Lung (tissue), 17 donors: ENCODE measurements at places on chromosomes 1 and 21.

- DNase-seq, result peak; percentile 14
Measured at GRCh38 chr1:220044678-220045355, 1.5 kb downstream of the EPRS1 start.

GRCh38 chr1:181936768-181937581 lies 124.5 kb downstream of the ZNF648 start:
- peak; percentile 79 for DNase-seq

DNA sequence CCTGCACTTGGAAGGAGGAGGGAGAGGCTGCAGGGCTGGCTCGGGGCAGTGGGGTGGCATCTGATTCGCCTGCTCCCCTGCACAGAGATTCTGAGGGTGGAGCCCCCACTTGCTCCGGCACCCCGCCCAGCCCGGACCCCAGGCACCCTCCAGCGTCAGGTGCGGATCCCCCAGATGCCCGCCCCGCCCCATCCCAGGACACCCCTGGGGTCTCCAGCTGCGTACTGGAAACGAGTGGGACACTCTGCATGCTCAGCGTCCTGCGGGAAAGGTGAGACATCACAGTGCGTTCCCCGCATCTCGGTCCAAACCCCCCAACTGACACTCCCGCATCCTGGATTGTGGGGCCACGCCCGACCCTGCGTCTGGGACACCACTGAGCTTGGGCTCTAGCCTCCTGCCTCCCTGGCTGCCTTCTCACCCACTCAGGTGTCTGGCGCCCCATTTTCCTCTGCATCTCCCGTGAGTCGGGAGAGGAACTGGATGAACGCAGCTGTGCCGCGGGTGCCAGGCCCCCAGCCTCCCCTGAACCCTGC lies 7.9 kb downstream of the ADAMTSL4 start:
- DNase-seq, result no peak

GRCh38 chr1:85611856-85612255 lies 31.3 kb downstream of the CCN1 start:
- DNase-seq, result peak; percentile 84

DNA sequence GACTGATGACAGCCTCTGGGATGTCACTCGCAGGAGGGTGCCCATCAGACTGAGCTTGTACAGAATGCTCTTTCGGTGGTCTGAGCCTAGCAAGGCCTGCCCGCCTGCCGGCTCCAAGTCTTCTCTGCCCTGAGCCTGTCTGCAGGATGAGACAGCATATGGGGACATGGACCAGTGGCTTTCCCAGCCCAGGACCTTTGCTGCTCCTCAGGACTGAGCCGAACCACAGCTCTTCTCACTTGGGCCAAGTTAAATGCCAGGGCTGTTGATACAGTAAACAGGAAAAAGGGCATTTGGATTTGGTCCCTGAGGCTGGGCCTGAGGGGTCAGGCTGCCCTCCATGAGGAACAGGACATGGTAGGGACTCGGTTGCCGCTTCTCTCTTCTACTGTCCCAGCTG lies 64.3 kb upstream of the EPS8L3 start:
- no peak for DNase-seq

DNA sequence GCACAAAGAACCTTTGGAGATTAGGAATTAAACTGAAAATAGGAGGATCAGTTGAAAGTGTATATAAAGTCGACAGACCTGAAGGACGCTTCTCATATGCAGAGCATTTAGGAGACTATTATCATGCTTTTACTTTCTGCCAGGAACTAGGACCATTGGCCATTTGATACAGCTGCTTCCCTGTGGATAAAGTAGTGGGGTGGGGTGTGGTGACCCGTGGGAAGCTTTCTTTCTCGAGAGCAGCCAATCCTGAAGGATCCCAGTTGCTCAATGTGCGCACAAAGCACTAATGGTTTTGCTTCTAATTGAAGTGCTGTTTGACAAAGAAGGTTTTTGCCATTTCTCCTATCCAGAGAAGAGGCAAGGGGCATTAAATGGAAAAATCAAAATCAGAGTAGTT lies 14.9 kb upstream of the CD55 start:
- DNase-seq, result no peak

GRCh38 chr1:93827128-93827527 lies 51.9 kb downstream of the DNTTIP2 start:
- DNase-seq, result no peak

DNA sequence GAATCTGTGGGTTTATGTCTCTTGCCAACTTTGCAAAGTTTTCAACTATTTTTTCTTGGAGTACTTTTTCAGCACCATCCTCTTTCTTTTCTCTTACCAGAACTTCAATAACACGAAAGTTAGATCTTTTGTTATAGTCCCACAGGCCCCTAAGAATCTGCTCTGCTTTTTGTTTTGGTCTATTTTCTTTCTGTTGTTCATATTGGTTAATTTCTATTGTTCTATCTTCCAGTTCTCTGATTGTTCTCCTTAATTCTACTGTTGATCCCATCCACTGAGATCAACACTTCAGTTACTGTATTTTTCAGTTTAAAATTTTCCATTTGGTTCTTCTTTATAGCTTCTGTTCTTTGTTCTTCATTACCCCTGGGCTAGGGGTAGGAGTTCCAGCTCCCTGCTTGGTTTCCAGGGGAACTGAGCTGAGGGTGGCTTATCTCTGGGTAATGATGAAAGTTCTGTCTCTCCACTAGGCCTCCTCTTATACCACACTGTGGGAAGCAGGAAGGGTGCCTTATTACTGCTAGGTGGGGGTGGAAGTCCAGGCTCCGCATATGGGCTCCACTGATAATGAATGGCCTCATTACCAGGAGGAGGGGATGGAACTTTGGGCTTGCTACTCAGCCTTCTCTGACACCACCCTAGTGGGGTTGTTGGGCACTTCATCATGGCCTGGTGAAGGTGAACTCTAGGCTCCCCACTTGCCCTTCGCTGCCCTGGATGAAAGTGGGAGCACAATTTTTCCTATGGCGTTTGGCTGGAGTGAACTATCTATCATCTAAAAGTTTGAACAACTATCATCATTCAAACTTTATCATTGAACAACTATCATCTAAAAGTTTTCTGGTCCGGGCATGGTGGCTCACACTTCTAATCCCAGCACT lies 39.3 kb downstream of the NAV1 start:
- no peak for DNase-seq

DNA sequence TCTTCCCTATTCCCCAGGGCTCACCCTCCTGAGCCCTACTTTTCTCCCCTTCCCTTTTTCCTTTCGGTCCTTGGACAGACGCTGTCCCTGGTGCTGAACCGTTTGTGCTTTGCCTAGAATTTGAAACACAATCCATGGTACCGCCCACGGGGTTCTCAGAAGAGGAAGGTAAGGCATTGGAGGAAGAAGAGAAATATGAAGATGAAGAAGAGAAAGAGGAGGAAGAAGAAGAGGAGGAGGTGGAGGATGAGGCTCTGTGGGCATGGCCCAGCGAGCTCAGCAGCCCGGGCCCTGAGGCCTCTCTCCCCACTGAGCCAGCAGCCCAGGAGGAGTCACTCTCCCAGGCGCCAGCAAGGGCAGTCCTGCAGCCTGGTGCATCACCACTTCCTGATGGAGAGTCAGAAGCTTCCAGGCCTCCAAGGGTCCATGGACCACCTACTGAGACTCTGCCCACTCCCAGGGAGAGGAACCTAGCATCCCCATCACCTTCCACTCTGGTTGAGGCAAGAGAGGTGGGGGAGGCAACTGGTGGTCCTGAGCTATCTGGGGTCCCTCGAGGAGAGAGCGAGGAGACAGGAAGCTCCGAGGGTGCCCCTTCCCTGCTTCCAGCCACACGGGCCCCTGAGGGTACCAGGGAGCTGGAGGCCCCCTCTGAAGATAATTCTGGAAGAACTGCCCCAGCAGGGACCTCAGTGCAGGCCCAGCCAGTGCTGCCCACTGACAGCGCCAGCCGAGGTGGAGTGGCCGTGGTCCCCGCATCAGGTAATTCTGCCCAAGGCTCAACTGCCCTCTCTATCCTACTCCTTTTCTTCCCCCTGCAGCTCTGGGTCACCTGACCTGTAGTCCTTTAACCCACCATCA lies 10.4 kb downstream of the BCAN start:
- DNase-seq, result peak; percentile 59

- peak; percentile 1 for DNase-seq
Measured at GRCh38 chr1:150322310-150322709, 977 bp downstream of the PRPF3 start.

DNA sequence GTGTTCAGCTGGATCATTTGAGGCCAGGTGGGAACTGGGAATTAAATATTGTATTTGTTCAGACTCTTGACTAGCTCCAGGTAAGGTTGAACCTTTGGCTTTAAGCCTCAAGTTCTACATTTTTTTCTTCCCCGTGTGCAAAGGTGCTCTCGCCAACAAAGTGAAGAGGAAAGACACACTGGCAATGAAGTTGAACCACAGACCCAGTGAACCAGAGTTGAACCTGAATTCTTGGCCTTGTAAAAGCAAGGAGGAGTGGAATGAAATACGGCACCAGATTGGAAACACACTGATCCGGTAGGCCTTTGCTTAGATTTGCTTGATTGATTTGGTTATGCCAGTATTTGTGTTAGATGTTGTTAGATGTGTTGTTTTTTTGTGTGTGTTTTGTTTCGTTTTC lies 25.5 kb upstream of the RCC1 start:
- DNase-seq, result no peak

GRCh38 chr1:31779687-31780086 lies 15.5 kb upstream of the ADGRB2 start:
- DNase-seq, result no peak

- no peak for DNase-seq
Measured at GRCh38 chr1:150972417-150972940, 2.2 kb downstream of the CERS2 start.

DNA sequence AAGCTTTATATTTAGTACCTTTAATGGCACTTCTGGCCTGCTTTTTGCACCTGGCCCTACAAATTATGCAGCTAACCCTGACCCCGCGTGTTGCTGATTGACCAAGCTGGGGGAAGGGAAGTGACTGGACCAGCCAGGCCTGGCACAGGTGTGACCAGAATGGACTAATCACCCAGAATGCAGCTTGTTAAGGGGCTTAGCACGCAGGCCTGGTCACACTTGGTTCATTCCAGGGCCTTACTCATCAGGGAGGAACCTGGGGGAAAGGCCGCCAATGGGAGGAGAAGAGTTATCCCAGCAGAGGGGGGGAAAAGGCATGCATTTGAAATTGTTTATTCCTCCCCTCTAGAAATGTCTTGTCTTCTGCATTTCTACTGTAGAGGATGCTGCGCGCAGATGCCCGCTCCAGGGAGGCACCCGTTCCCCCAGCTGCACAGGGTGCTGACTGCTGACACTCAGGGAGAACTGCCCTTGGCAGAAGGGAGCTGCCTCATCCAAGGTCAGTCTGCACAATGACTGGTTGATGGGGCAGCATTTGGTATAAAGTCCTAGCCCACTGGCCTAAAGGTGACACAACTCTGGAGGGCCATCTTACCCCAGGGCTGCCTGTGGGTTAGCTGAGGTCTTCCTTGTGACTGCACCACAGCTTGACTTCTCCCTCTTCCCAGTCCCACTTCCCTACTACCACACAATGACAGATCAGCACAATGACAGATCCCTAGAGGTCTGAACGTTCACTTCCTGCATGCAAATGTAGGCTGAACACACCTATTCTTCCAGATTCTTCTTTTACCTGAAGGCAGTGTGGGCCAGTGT lies 29.0 kb downstream of the DHCR24 start:
- DNase-seq, result no peak

DNA sequence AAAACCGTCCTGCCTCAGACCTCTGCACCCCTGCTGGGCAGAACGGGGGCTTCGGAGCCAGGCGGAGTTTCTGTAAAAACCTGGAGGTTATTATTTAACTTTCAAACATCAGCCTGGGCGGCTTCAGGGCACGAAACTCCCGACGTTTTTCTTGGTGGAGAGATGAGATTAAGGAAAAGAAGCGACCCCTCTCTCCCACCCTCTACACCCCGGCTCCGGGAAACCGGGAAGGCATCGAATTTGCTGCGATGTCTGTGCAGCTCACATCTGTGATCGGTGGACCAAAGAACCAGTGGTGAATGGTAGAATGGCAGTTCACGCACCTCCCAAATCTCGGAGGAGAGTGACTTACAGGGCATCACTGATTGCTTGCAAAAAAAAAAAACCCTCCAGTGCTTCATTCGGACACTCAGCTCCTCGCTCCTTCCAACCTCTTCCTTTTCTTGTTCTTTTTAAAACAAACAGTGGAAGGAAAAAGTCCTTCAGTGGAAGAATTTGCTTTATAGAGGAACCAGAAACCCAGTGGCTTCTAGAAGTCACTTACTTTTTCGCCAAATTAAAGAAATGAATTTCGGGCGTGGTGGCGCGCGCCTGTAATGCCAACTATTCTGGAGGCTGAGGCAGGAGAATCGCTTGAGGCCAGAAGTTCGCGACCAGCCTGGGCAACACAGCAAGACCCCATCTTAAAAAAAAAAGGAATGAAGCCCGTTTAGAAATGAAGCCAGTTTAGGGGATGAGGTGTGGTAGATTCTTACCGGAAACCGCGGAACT lies 884 bp downstream of the PHACTR4 start:
- no peak for DNase-seq

DNA sequence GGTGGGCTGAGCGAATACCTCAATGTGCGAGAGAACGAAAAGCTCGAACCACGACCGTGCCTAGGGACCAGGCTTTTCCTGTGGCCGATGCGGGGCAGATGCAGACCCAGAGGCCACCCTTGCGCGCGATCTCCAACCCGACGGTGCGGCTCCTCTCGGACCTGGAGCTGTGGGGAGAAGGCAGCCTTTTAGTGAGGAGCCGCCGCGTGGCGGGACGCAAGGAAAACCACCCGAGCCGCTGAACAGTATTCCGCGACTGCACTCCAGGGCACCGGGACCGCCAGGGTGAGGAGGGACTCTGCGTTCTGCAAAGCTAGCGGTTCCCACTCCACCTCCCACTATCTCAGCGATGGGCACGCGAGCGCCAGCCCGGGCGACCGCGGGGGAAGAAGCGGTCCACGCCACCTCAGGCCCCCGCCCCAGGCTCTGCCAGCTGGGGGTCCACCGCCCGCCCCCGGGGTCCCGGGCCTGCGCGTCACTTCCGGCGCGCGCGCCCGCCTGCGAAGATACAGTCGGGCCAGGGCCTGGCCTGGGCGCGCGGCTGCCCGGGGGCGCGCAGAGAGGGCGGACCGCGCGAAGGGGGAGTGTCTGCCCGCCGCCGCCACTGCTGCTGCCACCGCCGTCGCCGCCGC lies 66.5 kb upstream of the PRKACB start:
- peak; percentile 90 for DNase-seq

DNA sequence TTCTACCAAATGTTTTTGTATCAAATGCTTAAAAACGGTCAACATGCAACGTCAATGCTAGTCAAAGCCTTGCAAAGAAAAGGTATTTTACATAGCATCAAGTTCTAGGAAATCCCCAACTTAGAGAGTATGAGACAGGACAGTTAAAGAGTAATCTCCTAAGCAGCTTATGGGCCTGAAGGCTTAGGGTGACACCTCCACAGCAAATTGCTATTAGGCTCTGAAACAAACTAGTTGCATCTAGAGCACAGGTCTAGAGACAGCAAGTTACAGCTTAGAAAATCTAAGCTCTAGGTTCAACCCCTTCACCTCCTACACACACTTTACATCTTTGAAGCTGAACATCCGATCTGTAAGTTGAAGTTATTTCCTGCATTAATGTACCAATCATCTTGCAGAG lies 13.7 kb downstream of the PABPC4 start:
- DNase-seq, result no peak
